GM12864 (cell line): ENCODE measurements at places on chromosomes 4 and X.

GRCh38 chrX:2408856-2409255, 91.9 kb downstream of the DHRSX start:
- DNase-seq = no peak

- no peak for DNase-seq
Observed at GRCh38 chr4:40489961-40490360, 139.7 kb downstream of the RBM47 start.

GRCh38 chrX:39397561-39398199, 596.4 kb downstream of the MID1IP1 start:
- DNase-seq = no peak

DNA sequence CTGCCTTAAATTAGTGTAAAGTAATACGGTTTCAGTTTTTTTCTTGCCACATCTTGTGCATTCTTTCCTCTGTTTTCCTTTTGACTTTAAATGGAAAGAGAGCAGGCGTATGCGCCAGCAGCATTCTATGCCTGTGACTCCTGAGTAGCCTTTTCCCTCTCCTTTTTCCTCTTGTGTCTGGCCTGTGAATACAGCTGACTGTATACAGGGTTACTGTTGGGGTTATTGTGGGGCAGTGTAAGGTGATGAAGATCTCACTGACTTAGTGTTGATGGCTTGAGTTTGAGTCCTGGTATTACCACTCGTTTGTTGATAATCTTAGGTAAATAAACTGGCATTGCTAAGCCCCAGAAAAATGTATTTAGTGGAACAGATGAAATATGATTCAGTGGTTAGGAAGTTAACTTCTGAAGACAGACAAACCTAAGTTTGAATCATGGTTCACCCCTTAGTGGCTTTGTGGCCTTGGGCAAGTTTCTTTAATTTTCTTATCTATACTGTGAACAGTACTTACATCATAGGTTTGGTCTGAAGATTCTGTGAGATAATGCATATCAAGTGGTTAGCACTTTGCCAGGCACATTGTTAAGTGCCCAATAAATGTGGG, 105.1 kb downstream of the FNIP2 start:
- DNase-seq = no peak

DNA sequence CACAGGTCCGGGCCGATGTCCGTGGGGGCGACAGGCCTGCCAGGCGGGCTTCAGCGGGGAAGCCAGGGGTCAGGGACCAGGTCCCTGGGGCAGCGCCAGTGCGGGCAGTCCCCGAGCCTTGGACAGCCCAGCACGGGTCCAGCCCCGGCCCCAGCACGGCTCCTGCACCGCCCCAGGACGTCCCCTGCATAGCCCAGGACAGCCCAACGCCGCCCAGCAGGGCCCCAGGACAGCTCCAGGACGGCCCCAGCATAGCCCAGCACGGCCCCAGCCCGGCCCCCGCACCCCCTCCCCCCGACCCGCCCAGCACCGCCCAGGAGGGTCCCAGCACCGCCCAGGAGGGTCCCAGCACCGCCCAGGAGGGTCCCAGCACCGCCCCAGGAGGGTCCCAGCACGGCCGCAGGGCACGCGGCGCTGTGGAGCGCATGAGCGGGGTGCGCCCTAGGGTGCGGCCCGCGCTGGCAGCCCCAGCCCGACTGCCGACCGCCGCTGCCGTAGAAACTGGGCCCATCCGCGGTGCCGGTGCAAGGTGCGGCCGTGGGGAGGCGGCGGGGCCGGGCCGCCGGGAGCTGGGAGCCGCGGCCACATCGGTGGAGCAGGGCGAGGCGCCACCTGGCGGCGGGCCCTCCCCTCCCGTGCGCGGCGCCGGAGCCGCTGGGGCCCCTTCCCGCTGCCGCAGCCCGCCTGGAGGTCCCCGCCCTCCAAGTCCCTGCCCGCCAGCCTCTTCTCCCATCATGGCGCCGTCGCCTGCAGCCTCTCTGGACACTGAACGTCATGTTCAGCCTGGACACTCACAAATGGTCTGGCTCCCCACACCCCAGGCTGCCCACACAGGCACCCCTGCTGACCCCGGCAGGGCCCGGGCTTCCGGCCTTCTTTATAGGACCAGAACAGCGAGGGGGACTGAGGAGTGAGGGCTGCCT, 106.8 kb upstream of the NKX1-1 start:
- no peak for DNase-seq

DNA sequence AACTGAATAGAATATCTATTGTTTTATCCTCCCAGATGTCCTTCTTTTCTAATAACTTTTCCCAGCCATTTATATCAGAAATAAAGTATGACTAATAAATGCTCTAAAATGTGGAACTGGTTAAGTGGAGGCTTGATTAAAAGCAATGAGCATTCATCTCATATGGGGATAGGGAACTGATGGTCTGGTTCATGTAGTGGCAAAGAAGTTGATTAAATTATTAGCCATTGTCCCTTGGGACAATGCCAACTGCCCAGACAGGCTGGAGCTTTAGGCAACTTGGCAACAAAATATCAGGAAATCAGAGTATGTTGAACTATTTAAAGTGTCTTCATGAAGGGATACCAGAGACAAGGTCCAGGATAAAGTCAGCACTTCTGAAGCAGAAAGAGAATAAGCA, 24.2 kb downstream of the TRO start:
- DNase-seq = no peak
